ENCODE measurements at places on chromosomes 2 and 18.

- DNase-seq = no peak
Observed at GRCh38 chr18:25399554-25399953, 47.6 kb upstream of the ZNF521 start.

DNA sequence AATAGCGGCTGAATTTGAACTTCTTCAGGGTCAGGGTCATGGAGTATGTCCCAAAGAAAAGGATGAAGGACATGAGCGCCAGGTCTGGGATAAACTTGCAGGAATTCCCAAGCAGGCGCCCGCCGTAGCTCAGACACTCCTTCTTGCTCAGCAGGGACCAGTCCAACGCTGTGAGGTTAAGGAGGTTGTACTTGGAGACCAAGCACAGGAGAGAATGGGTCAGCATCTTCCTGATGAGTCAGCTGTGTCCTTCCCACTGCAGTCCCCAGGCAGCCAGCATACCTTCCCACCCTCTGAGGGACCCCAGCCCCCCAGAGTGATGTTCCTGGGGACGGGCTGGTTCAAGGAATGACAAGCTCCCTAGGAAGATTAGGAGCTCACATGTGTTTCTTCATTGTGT is 40.9 kb downstream of the MTHFD2 start:
- DNase-seq = no peak

- DNase-seq = no peak
Observed at GRCh38 chr2:36356298-36356989, 866 bp downstream of the CRIM1 start.

DNA sequence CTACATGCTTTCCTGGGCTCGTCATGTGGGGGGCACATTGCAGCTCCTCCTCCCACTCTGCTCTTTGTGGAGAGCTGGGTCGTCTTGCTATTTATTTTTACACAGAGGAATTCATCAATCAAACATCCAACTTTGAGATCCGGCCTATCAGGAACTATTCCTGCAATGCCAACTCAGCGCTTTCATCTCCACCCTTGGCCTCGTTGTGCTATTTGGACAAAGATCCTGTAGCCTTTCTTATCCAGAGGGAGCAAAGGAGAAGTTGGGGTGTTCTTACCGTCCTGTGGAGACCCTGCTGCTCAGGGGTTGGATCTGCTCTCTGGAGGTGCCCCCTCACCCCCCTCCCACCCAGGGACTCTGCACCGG is 92.1 kb downstream of the ASB1 start:
- DNase-seq = no peak

DNA sequence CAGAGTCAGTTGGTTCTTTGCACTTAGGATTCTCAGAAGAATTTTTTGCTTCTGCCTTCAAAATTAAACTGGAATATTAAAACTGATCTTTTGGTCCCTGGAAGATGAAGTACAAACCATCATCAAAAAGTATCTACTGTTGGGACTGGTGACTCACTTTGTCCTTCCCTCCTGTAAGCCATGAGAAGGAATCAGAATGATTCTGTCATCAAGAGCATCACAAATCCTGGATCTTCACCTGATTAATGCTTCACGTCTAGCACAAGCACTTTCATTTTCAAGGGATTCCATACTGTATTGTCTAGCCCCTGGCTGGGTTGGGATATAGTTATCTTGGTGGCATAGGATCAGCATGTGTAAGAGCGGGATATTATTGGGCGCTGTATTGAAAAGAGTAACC is 69.3 kb upstream of the CYP1B1 start:
- DNase-seq = no peak

DNA sequence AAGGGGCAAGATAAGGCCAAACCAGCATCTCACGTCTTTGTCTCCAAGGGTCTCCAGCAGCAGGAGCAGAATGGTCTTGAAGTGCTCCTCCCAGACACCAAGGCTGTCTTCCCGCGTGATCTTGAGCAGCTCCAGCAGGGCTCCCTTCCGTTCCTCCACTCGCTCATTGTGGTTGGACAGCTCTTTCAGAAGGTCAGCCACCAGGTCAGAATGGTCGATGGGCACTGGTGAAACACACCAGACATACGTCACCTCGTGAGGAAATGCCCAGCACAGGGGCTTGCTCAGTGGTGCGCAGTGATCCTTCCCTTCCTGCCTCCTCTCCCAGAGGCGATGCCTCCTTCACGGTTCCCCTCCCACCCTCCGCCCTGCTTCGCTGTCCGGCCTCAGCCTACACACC is 80.1 kb upstream of the TFCP2L1 start:
- no peak for DNase-seq

- DNase-seq = peak; percentile 4
Observed at GRCh38 chr2:9809448-9810088, 33.7 kb upstream of the TAF1B start.

DNA sequence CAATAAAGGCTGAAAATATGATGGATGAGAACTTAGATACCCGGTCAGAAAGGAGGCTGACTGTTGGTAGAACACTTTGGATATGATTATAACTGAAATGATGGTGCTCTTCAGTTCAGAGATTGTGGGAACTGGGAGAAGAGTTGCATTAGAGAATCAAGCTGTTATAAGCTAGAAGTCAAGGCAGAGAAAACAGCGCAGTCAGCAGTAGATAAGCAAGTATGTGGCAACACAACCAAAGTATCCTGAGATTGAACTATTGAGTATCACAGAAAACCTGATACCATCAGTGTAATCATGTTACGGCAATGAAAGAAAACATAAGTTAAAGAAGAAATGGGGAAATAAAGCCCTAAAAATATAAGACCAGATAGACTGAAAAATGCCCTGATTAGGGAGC is 633.9 kb upstream of the LRRTM1 start:
- no peak for DNase-seq

DNA sequence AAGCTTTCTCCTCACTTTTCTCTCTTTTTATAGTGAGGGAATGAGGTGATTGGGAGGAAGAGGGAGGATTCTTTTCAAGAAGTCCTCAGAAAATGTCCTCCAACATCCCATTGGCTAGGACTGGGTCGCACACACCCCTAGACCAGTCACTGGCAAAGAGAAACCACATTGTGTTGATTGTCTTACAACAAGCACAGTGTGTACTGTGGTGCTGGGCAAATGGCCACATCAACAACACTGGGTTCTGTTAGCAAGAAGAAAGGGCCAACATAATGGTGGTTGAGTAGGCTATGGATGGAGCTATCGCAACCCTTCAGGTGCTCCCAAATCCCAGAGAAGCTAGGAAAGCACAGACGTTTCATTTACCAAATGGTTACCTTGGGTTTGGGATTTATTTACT is 18.7 kb upstream of the PTPN4 start:
- no peak for DNase-seq

DNA sequence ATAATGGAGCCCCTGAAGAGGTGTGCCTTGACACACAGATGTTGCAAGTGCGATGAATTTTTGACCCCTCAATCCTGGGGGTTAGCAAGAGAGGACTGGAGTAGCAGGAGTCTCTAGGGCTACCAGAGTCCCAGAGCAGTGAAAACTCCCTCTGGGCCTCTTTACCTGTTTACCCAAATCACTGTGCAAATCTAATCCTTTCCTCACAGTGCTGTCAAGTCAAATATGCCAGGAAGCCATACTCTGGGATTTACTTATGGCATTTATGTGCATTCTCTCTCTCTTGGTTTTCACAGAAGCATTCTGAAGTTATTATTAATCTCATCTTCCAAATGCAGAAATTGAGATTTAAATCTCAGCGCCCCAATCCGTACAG is 62.0 kb downstream of the MOGAT1 start:
- DNase-seq = no peak

- DNase-seq = no peak
Observed at GRCh38 chr2:39663187-39663930, 2.4 kb upstream of the TMEM178A start.

DNA sequence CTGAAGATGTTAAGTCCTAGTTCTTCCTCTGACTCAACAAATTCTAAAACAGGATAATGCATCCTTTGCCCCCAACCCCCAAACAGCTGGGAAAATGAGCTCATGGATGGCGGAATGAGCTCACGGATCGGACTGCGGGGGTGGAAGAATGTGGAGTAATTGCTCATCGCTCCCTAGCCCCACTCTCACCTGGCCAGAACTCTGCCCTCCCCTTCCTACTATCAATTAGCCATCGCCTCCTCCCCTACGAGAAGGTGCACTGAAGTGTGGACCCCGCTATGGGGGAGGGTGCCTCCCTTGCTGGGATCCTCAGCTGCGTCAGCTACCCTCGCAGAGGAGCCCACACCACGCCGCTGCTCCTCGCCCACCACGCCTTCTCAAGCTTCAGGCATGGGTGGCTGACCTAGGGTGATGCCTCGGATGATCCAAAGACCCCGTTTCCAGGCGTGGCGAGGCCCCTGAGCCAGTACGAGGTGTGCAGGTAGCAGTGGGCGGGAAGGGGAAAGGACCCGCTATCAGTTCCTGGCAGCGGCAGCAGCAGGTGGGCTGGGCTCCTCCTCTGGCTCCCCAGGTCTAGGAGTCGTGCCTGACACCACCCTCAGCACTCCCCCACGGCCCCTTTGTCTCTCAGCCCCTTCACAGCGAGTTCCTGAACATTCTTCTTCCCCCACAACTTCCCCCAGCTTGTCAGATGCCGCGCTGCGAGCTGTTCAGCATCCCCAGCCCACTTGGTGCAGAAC is 82.1 kb upstream of the POMC start:
- DNase-seq = no peak

DNA sequence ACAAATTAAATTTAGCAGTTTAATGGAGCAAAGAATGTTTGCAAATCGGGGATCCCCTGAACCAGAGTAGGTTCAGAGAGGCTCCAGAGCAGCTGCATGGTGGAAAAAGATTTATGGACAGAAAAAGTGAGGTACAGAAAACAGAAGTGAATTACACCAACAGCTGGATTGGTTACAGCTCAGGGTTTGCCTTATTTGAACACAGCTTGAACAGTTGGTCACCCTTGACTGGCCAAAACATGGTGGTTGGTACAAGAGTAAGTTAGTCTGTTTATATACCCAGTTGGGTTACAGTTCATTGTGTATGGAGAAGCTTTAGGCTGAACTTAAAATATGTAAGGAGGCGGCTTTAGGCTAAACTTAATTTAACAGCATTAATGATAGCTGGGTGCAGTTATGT is 5.4 kb upstream of the CDCA7 start:
- DNase-seq = no peak

DNA sequence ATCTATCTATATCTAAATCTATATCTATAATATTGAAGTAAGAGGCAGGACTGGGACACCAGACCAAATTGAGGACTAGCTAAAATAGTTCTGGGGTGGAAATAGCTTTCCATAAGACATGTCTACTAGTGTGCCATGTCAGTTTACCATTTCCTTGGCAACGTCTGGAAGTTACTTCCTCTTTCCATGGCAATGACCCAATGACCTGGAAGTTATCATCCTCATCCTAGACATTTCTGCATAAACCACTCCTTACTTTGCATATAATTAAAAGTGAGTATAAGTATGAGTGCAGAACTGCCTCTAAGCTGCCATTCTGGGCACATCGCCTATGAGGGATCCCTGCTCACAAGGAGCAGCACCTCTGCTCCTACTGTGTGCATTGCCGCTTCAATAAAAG is 734.0 kb upstream of the GCFC2 start:
- no peak for DNase-seq

GRCh38 chr2:37412231-37412630 is 67.8 kb downstream of the QPCT start:
- DNase-seq = no peak

GRCh38 chr2:144890828-144891227 is 370.9 kb upstream of the ZEB2 start:
- DNase-seq = no peak

DNA sequence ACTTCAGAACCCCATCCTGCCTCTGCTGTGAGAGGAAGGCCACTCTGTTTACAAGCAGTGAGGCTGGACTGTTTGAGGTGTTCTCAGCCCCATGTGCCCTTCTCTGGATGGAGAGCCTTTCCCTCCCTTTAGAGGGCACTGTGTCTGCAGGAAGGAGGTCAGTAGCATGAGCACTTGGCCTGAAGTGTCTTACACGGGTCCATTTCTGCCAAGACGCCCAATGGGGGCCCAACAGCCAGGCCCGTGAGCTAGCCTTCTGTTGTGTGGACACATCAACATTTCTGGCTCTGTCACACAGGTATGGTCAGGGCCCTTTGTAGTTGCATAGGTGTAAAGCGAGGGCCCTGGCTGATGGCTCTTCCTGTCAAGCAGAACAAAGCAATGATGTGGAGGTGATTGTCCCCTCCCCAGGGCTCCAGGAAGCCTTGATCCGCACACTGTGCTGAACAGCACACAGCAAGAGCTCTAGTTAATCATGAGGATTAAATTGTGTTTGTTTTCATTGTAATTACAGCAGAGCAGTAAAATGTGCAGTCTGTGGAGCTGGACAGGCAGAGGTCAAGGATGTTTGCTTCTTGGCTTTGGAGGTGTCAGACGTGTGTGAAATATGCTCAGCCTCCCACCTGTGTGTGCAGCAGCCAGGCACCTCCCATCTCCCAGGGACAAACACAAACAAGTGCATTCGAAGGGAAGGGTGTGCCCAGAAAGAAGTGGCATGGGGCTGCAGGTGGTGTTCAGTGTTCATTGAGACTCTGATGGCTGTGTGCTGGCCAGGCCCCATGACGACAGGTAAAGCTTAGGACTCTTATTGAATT is 132.1 kb downstream of the SH3RF3 start:
- peak; percentile 58 for DNase-seq

DNA sequence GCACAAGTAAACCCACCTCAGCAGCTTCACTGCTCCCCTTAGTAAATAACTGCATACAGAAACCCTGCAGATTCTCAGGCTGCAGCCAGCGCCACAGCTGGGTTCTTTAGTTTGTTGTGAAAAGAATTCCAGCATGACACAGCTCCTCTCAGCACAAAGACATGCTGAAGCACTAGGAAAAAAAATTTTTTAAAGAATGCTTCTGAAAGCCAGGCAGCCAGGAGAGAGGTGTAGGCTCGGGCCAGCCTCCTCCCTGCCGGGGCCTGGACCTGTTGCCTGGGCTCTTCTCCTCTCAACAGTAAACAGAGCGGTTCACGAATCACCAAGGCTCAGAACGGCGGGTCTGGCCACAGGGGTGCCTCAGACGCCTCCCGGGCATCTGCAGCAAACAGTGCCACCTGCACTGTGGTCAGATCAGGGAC is 95.7 kb upstream of the POU3F3 start:
- DNase-seq = no peak

- DNase-seq = no peak
Observed at GRCh38 chr2:12709207-12709522, 7.6 kb upstream of the TRIB2 start.

GRCh38 chr18:76497021-76497420 is 2.0 kb upstream of the ZNF516 start:
- DNase-seq = no peak

DNA sequence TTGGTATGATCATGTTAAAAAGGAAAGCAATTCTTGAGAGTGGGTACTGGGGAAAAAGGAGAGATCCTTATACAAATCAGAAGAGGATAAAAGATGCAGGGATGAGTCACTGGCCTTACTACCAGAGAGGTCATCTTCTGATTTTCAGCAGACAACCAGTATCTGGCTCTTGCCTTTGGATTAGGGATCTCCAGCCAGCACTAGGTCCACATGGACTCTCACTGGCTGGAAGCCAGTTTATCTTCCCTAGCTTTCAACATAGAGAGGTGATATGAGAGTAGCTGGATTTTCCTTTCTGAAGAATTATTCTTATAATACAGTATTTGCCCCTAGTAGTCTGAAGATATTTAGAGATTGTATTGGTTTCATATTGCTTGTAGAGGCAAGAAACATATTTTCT is 30.2 kb downstream of the CERKL start:
- no peak for DNase-seq

Data from NCI-H187 treated with DMSO at 0.1 percent for 48 hours (cell line).